Astrocyte of the hippocampus (primary cell): ENCODE measurements at places on chromosomes 3 and 15.

DNA sequence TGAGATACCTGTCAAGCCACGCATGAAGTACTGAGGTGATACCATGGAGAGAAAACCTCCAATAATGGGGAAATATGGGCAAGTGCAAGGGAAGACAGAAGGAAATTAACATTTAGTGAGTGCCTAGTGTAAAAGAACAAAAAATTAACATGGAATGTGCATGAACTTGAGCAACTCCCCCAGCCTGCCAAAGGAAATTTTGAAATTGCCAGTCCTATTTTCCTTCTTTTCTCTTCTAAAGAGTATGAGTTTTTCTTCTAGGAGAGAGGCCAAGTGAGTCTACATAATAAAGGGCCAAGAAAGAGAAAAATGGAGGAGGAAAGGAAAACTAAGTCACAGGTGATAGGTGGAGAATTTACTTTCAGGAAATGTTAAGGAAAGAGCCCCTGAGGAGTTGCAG, 602.4 kb upstream of the MDFIC2 start:
- no peak for DNase-seq

GRCh38 chr3:138439646-138440045, 5.2 kb downstream of the ESYT3 start:
- DNase-seq = no peak

DNA sequence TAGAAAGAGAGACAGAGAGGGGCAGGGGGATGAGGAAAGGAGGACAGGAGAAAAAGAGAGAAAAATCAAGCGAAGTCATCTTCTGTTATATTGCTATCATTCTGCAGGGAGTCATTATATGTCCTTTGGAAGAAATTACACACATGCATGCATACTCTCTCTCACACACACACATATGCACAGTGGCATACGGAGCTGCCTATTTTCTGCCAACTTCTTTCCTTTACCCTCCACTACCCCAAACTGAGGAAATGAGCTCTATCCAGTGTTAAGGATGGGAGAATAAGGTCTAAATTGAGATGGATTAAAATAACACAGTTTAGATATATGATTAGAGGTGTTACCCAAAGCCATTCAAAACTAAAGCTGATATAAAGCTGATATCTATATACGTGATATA, 48.8 kb downstream of the PDZRN3 start:
- DNase-seq = no peak

- DNase-seq = peak; percentile 76
Observed at GRCh38 chr3:12891985-12892839, 50.8 kb upstream of the RPL32 start.

DNA sequence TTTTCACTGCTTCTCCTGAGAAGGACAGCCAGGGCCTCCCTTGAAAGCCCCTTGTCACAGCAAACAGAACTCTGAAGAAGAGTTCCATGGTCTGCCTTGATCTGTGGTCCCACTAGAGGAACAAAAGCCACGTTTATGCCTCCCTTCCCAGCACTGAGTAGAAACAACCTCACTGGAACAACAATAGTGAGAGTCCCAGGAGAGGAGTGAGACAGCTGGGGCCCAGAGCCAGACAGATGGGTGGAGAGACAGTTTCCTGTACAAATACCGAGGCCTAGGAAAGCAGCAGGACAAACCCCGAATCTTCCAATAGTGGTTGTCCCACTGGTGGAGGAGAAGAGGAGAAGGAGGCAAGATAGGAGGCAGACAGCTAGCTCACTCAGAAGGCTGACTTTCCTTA, 106.1 kb downstream of the WDR76 start:
- DNase-seq = no peak

DNA sequence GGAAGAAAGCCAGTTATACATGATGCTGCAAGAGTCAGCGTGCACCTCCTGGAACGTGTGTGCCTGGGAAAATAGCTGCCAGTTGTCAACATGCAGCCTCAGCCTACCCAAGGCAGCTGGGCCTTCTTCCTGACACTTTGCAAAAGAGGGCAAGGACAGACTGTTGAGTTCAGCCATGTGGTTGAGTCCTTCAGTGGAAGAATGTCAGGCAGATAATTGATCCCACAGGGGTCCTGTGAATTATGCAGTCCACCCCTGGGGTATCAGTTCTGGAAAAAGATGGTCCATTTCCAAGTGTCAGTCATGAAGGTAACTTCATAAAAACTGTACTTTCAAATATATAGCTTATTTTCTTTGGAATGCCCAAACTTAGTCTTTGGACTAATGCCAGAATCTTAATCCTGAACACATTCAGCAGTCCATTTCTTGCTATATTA, 79.6 kb downstream of the ARNT2 start:
- no peak for DNase-seq

DNA sequence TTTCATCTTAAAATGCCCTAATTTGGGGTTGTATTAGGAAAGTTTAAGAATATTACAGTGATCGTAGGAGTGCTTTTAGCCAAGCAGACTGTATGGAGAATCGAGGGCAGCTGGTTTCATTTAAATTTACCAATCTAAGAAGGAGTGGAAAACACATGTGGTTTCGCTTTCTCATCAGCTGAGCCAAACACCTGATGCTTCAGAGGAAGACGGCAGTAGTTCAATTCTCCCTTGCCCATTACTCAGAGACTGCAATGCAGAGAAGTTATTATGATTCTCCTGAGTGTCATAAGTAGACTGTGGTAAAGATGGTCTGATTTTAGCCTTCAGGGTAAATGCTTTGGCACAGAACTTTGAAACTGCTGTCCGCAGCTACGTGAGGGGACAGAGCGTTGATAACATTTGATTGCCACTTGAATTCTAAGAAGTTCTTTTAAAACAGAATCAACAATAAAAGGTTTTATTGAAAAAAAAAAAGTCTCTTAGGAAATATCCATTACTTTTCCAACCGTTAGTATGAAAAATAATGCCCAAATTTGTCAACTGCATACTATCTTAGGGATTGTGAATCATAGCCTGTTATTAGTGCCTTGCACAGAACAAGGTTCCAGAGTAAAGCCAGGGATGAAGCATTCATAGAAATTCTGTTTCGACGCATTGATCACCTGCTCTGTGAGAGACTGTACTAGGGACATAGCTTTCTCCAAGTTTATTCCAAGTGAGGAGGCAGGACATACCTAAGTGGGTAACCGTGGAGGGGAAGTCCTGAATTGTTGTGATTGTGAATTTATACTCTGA, 25.6 kb downstream of the LYSMD4 start:
- DNase-seq = no peak

DNA sequence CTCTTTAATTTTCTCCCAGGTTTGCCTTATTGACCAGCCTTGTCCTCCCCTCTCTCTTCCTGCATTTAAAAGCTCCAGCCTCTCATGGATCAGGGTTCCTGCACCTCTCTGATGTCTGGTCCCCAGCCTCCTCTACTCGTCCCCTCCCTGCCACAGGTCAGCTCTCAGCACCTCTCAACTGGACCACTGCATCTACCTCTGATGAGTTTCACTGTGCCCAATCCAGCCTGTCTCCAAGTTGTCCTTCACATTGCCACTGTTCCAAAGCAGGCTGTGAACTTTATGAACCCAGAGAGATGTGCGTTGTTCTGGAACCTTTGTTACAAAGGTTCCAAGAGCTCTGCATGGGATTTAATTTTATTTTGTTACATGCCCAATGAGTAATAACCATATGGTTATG, 76.6 kb downstream of the SLCO3A1 start:
- no peak for DNase-seq

DNA sequence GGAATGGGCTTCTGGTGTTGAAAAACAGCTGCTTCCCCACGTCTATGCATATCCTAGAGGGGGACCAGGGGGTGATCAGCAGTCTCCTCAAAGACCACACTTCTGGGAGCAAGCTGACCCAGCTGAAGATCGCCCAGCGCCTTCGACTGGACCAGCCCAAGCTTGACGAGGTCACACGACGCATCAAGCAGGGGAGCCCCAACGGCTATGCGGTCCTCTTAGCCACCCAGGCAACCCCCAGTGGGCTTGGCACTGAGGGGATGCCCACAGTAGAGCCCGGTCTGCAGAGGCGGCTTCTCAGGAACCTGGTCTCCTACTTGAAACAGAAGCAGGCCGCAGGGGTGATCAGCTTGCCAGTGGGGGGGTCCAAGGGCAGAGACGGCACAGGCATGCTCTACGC, 2.5 kb downstream of the RBM15B start:
- no peak for DNase-seq

- no peak for DNase-seq
Observed at GRCh38 chr15:41966920-41967465, 5.4 kb downstream of the EHD4 start.

DNA sequence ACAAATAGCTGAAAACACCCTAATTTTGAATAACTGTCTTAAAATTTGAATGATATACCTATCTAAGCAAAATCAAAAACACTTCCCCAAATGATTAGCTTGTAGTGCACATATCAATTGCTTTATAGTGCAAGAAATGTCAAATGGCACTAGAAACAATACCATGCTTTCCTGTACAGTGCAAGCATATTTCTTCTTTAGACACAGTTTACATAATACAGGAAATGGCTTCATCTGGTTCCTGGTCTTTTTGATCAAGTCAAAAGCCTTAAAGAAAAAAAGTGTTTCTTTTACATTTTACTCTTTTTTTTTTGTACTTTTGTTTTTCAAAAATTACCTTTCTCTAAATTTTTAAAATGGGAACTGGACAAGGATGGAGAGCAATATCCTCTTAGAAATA, 352.1 kb downstream of the MECOM start:
- DNase-seq = no peak

DNA sequence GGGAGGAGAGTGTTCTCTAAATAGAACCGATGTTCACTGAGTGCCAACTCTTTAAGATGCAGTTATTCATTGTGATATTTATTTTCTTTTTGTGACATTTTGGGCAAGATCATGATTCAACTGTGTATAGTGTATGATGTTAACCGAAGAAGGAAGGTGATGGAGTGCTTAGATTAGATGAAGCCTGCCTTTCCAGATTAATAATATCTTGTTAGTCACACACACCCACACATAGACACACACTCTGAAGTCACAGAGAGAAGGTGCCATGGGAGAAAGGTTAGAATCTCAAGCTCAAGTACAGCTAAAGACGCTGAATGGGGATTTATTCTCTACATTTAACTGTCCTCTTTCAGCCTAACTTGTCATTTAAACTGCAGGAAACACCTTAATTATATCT, 77.0 kb downstream of the SLC9A9 start:
- no peak for DNase-seq

GRCh38 chr3:195384952-195385351, 57.9 kb downstream of the ACAP2 start:
- DNase-seq = no peak

DNA sequence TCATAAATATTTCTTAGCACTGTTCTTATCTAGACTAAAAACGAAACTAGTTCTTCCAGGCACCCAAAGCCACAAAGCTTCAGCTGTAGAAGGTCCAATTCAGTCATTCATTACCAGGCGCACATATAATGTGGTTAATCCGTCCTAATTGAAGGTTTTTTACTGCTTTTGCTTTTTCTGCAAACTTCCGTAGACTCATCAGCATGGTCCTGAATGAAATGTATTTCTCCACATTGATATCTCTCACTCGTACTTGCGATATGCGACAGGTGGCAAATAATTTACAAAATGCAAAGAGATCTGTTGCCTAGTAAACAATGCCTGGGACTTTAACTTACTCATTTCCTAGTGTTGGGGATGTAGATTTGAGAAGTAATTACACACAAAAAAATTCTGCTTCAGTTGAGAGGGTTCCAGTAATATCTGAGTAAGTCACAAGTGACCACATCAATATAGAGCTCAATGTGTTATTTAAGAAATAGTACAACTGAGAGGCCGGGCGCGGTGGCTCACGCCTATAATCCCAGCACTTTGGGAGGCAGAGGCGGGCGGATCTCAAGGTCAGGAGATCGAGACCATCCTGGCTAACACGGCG, 75.0 kb upstream of the MBNL1 start:
- DNase-seq = no peak

DNA sequence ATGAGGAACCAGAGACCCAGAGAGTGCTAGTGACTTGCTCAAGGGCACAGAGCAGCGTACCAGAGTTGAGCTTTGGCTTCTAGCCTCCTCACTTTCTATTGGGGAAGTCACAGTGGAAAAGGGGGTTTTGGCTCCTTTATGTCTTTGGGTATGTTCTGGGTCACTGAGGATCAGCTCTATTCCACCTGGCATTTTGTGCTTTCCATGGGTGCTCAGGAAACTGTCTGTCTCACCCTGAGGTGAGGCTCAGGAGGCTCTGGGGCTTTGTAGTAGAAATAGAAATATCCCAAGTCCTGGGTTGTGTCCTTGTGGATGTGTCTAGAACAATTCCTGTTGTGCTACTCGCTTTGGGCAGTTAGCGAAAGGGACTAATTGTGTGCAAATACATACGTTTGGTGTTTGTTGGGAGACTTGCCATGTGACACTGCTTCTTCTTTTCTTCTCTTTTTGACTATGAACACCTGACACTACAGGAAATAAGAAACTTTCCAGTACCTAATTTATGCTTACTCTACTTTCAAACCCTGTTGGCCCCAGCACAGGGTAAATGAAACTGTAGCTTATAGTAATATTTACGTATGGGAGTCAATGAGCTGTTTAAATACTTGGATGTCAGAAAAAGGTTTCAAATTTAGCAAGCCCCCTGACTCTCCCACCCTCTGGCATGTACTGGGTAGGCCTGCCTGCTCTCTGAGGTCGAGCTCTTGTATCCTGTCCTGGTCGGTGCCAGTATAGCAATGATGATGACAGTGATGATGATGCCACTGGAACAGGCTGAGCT, 35.6 kb downstream of the SMAD3 start:
- DNase-seq = no peak

DNA sequence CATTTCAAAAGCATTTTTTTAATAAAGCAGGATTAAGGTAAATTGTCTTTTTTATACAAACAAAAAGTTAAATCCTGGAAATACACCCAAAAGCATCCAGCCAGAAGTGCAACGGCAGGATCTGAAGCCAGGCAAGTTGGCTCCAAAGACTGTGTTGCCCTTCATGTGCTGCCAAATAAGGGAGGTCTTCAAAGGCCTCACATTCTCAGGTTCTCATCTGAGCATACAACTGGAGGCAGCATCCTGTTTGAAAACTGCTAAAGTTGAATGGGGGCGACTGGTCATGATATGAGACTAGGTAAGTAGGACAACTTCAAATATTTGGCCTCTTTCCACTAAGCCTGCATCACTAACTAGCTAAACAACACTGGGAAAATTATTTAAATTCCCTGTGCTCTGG, 52.2 kb downstream of the IMPG2 start:
- no peak for DNase-seq

DNA sequence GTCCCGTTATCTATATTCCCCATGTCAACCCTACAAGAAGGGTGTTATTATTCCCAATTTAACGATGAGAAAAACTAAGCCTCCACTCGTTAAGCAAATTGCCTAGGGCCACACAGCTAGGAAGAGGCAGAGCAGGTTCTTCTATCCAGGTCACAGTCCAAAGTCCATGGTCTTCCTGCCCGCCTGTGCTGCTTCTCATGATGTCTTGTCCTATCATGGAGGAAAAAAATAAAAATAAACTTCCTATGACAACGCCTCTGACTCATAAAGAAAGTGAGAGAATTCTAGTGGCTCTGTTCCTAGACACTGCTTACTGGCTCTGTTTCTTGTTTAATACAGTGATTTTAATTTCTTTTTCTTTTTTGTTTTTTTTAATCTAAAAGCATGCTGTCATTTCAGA, 9.7 kb downstream of the COL8A1 start:
- no peak for DNase-seq

DNA sequence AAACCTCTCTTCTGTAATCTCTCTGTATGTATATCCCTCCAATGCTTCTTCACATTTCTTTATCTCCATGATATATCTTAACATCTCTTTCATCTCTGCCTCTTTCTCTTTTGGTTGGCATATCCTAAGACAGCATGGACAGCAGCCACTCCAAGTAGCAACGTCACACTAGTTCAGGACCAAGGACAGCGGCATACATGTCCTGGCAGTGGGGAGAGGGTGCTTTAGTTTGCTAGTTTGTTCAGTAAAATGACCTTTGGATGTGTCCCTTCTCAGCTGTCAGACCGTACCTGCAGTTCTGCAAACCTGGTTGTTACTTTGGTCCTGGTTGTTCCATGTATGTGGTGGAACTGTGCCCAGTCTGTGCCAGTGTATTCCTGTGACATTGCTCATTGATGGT, 225.6 kb upstream of the ROPN1 start:
- DNase-seq = peak; percentile 91
